ENCODE measurements at places on chromosomes 4 and X.

- DNase-seq, result no peak
Observed at GRCh38 chrX:21565025-21565424, 93.1 kb downstream of the KLHL34 start.

- no peak for DNase-seq
Observed at GRCh38 chr4:83860200-83860599, 324.3 kb downstream of the GPAT3 start.

DNA sequence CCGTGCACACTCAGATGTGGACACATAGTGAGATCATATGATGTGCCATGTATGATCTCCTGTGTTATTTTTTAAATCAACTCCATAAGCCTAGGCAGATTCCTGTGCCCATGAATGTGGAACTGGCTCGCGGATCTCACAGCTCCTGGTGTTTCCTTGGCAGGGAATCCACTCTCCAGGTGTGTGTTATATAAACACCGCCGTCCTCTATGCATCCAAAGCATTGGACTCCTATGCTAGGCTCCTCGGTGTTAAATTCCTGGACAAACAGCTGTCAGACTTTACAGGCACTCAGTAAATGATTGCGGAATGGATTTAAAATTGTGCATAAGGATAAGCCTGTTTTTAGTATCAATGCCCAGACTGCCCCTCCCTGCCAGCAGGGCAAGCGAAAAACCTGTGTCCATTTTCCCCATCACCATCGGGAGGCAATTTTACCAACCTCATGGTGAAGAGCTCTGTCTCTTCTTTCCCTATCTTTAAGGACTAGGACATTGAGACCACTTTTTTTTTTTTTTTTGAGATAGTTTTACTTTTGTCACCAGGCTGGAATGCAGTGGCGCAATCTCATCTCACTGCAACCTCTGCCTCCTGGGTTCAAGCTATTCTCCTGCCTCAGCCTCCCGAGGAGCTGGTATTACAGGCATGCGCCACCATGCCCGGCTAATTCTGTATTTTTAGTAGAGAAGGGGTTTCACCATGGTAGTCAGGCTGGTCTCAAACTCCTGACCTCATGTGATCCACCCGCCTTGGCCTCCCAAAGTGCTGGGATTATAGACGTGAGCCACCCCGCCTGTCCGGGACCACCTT is 23.6 kb upstream of the GPR78 start:
- no peak for DNase-seq

DNA sequence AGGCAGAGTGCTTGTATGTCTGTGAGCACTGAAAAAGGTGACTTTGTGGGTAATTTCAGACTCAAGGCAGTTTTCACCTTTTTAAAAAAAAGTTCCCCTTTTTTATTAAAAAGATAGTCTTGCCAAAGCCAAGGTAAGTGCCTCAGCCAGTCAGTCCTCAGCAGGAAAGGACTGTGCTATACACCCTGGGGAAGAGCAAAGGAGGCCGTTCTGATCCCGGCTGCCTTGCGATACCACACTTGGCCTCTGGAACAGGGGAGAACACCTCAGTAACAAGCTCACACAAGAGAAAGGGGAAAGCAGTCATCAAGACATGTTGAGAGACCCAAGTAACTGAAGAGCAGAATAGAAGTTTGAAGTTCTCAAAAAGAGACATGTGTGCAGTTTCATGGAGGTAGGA is 541.7 kb downstream of the BCOR start:
- DNase-seq, result no peak

- no peak for DNase-seq
Observed at GRCh38 chr4:16802044-16802443, 96.4 kb downstream of the LDB2 start.

- DNase-seq, result no peak
Observed at GRCh38 chr4:183229397-183229796, 90.7 kb downstream of the CLDN22 start.

DNA sequence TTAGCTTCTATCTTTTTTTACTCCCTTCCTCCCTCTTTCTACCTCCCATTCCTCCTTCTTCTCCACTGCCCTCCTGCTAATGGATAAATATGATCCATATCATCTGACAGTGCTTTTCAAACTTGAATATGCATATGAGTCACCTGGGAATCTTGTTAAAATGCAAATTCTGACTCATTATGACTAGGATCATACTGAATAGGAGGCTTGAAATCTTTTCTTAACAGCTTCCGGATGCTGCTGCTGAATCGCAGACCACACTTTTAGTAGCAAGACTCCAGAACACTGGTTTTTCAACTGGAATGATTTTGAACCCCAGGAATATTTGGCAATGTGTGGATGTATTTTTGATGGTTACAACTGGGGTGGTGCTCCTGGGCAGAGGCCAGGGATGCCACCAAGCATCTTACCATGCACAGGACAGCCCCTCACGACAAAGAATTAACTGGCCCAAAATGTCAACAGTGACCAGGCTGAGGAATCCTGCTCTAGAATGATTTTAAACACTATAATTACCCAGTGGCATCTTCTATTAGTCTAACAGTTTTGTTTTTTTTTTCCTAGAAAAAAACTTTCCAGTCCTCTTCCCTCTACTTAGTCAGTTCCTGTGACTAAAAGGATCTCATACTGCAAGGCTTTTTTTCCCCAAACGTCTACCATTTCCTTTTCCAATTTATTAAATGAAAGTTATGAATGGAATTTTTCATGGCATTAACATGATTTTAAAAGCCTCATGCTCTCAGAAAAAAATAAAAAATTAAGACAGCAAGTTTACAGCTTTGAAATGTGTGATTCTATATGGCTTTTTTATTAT is 10.6 kb upstream of the PYURF start:
- DNase-seq, result no peak

- DNase-seq, result no peak
Observed at GRCh38 chr4:147879676-147880075, 147.8 kb downstream of the ARHGAP10 start.

GRCh38 chrX:50942471-50942870 is 31.9 kb downstream of the BMP15 start:
- no peak for DNase-seq

- DNase-seq, result no peak
Observed at GRCh38 chr4:89064848-89065247, 7.9 kb upstream of the FAM13A start.

DNA sequence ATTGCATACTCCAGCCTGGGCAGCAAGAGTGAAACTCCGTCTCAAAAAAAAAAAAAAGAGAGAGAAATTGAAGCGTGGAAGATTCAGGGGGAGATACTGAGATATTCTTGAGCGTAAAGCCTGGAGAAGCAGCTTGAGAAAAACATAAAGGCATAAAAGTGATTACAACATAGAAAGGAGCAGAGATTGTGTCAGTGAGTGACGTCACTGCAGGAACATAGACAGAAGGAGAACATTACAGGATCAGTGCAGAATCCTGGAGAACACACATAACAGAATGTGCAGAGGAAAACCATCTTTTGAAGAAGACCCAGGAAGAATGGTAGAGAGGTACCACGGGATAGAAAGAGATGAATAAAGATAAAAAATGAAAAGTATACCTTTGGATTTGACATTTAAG is 147.0 kb downstream of the APBB2 start:
- no peak for DNase-seq

DNA sequence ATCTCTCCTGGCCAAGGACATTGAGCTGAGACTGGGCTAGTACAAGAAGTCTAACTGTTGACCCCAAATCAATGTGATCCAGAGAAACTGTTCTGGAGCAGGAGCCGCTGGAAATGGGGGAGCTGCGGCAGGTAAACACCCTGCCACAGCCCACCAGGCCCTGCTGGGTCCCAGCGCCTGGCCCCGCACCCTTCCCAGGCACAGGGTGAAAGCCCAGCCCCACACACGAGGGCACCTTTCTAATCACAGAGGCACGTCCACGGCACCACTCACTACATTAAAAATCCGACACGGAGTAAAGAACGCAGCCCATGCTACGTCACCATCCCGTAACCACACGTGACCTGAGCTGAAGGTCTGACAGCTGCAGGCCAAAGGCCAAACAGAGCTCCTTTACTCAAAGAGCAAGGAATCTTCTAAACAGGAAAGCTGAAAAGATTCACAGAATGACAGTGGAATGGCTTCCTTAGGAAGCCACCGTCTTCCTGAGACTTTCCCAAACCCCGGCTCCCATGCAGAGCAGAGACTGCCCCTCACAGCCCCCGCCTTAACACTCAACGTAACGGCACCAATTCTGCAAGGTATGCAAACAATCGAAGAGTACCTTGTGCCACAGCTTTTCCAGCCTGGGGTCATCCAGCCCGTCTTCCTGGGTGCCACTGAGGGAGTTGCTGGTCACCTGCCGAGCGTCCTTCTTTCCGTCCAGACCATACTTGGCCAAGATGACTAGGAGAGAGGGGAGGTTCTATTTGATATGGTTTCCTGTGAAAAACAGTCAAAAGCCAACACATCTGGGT is 12.6 kb downstream of the LRPAP1 start:
- no peak for DNase-seq

- DNase-seq, result no peak
Observed at GRCh38 chrX:134469486-134469885, 9.5 kb downstream of the HPRT1 start.

DNA sequence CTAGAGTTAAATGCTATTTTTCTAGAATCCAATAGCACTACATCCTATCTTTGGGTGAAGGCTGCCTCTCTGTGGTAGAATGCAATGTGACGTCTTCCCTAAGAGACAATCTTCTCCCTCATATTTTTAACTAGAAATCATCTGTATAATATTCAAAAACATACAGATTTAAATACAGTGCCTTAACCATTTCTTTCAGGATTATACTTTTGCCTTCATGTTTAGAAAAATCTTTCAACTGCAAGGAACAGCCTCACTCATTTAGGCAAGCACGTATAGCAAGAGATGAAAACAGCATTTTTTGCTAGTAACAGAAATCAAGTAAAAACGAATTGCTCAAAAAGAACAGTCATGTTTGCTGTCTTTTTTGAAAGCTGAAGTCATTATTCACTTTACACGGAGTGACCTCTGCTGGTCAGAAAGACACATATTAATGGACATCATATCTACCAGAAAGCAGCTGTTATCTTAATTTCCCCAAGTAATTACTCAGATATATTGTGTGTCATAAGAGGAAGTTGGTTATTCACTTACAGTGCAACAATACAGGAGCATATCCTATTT is 422.3 kb downstream of the STPG2 start:
- DNase-seq, result no peak

GRCh38 chrX:123854329-123854728 is 5.5 kb upstream of the XIAP start:
- DNase-seq, result no peak

- DNase-seq, result no peak
Observed at GRCh38 chr4:4788573-4788972, 70.9 kb upstream of the MSX1 start.

- no peak for DNase-seq
Observed at GRCh38 chr4:145521282-145521681, 39.6 kb downstream of the SMAD1 start.

DNA sequence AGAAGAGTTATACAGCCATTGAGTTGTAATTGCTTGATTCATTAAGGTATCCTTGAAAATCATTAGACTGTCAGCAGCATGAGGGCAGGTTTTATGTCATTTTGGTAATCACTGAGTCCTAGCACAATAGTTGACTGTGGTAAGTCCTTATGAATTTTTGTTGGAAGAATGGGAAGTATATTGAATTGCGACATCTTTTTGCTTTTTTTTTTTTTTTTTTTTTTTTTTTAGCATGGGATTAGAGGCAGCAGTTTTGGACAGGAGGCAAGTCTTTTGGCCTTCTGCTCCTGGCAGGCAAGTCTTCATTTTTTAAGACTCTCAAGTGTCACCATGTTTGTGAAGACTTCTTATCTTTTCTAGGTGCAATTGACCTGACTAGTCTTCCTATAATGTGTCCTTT is 29.7 kb downstream of the PRRG1 start:
- no peak for DNase-seq

DNA sequence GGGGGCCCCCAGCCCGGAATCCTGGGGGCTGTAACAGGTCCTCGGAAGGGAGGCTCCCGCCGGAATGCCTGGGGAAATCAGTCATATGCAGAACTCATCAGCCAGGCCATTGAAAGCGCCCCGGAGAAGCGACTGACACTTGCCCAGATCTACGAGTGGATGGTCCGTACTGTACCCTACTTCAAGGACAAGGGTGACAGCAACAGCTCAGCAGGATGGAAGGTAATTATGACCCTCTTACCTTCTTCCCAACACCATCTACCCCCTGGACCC is 1.0 kb downstream of the FOXO4 start:
- no peak for DNase-seq

GRCh38 chrX:124230655-124231450 is 101.6 kb upstream of the TEX13D start:
- DNase-seq, result no peak

DNA sequence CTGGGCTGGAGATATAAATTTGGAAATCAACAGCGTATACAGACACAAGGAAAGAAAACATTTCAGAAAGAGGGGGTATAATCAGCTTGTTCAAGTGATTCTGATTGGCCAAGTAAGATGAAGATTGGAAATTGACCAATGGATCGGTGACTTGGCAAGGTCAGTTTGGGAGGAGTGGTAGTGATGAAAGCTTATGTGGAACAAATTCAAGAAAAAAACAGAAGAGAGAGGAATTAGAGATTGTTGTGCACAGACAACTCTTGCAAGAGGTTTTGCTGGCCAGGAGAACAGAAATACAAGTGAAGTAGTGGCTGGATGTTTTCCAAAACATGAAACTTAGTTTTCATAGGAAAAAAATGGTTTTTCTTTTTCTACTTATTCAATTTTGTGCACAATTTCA is 16.3 kb downstream of the CD38 start:
- no peak for DNase-seq

DNA sequence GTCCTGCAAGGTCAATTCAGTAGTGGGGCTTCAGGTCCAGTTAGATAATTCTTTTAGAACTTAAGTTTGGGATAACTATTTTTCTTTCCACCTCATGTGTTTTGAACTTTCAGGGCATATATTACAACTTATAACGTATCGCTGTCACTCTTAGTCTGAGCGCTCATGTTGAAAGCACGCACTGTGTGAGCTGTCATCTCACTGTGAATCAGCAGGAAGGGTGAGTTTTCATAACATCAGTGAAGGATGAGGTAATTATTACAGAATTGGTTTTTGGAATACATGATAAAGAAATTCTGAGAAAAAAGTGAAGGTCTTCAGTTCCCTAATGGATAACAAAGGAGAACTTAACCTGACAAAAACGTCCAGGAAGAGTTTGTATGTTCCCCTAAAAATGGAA is 45.1 kb upstream of the SLC4A4 start:
- no peak for DNase-seq

- no peak for DNase-seq
Observed at GRCh38 chr4:185283723-185284122, 74.3 kb downstream of the SNX25 start.

DNA sequence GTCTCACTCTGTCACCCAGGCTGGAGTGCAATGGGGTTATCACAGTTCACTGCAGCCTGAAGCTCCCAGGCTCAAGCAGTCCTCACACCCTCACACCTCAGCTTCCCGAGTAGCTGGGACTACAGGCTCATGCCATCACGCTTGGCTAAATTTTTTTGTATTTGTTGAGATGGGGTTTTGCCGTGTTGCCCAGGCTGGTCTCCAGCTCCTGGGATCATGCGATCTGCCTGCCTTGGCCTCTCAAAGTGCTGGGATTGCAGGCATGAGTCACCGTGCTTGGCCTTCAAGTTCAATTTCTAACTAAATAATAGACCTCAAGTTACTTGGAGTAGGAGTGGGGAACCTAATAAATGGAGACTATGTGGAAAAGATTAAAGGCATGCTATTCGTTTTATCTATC is 48.9 kb downstream of the MND1 start:
- DNase-seq, result no peak

- DNase-seq, result no peak
Observed at GRCh38 chr4:151147000-151147399, 47.6 kb downstream of the RPS3A start.

All from stimulated activated CD8-positive, alpha-beta memory T cell treated with anti-CD3 and anti-CD28 coated beads, Interleukin-15, amount 100 ng/mL, for 4 hours (primary cell).